Cardiac fibroblast (primary cell): ENCODE measurements at places on chromosomes 4 and X.

DNA sequence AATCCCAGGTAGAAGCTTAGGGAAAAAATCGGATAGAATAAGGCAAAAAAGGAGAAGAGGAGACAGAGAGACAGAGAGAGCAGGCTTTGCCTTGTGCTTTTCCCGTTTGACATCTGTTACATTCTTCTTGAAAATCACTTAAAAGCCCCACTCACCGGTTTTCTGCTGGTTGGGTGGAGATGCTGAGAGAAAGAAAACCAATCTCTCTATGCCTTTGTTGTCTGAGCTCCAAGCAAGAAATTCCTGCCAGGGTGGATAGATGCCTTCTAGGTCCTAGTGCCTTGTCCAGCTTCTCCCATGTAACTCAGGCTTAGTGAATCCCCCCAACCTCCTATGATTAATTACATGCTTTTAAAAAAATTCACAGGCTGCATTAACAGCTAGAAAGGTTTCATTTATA, at the start of gene DCX:
DCX (minus strand) TSS at position 210 of the 400 bp plus-strand sequence. CDS start 1,794 bp downstream, outside the sequence.
- no peak for DNase-seq

DNA sequence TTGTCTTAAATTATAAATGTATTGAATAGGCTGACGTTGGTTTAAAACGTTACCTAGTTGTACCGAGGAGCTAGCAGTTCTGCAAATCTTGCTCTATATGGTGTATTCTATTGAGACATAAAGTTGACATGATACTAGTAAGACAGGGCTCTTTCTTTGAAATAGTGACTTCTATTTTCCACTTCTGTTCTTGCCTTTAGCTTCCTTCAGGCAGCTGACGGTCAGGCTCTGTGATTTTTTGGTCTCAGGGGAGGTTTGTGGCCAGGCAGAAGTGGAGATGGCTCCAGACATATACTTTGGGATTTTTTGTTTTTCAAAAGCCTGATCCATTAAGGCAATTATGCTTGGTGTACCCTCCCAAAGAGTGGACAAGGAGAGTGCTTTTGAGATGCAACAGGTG, 95.2 kb downstream of the SLC34A2 start:
- DNase-seq: no peak

DNA sequence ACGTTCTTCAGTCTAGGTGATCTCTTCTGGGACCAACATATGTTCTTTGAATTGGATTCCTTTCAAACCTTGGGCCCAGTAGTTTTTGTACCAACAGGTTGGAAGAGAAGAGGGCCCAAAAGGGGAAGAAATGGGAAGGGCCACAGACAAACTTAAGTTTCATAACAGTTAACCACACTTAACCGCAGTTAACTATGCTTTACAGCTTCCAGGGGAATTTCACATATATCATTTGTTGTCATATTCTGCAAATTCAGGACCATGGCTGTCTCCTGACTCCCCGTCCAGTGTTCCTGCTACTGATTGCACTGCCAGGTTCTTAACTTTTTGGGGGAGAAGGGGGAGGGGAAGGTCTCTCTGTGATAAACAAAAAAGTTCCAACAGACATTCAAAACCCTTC, 34.6 kb downstream of the RTL5 start:
- DNase-seq: no peak

DNA sequence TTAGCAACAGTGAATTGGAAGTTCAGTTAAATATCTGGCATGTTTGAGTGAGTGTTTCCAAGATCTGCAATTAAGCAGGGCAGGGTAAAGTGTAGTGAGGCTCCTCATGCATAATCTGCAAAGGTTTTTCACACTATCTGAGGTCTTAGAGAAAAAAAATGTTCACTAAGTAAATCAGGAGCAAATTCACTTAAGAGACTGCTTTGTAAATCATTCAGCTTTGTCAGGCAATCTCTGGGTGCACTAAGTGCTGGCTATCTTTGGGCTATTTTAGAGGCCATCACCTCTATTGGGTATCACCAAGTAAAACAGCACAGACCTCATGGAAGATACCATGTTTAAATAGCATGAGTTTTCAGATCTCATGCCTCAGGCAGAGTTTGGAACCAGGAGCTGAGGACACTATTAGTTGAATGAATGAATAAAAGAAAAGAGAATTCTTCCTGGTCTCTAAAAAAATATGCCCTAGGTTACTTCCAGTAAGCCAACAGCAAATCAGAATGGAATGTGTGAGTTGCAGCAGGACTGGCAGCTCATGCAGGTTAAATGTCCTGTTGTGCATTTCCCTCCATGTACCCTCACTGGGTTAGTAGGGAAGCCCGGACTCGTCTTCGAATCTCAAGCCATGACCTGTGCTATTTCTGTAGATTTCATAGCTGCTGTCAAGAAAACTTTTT, 195.3 kb downstream of the KCNIP4 start:
- no peak for DNase-seq

GRCh38 chrX:70176938-70177533, at the start of gene DGAT2L6:
DGAT2L6 (plus strand) TSS chrX:70177483; CDS start chrX:70177583, 100 bp downstream.
- no peak for DNase-seq

DNA sequence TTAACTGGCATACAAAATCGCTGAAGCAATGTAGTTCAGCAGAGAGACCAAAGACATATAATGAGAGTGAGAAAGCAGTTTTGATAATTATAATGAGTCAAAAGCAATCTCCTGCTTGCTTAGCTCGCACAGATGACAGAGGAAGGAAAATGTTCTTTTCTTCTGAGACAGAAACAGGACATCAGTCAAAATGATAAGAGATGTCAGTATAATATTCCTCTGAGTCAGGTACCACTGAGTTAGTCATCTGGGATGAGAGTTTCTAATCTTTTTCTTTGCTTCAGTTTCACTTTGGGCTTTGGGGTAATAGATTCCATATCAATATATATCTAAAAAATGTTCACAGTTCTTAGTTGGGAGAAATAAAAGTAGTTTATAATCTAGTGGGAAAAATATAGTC, 387.2 kb downstream of the PCDH7 start:
- DNase-seq: no peak

DNA sequence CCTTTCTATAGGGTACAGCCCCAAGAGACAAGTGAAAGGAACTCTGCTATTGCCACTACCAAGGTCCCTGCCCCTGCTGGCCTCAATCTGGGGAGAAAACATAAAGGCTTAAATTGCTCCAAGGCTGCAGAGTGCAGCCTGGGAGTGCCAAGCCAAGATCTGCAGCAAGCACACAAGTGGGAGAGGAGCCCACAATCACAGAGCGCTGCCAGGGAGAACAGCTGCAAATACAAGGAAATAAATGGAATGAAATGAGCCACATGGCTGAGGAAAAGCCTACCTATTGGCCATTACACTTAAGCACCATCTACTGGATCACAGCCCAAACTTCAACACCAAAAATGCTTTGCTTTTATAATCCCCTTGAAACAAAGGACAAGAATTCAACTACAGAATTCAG, 582.4 kb downstream of the FAM133A start:
- DNase-seq: no peak

- peak; percentile 40 for DNase-seq
Measured at GRCh38 chr4:67549123-67549522, 3.8 kb upstream of the CENPC start.

- DNase-seq: no peak
Measured at GRCh38 chrX:123277821-123278220, 93.7 kb downstream of the GRIA3 start.

GRCh38 chrX:38649221-38649620, 87.9 kb downstream of the TSPAN7 start:
- no peak for DNase-seq

GRCh38 chrX:57929373-57929772, 19.1 kb upstream of the ZXDA start:
- peak; percentile 48 for DNase-seq

- no peak for DNase-seq
Measured at GRCh38 chrX:66013194-66013816, 26.6 kb downstream of the VSIG4 start.

GRCh38 chrX:24085101-24085500, 30.3 kb downstream of the EIF2S3 start:
- DNase-seq: no peak

GRCh38 chr4:125392694-125393093, 77.9 kb downstream of the FAT4 start:
- DNase-seq: peak; percentile 16

DNA sequence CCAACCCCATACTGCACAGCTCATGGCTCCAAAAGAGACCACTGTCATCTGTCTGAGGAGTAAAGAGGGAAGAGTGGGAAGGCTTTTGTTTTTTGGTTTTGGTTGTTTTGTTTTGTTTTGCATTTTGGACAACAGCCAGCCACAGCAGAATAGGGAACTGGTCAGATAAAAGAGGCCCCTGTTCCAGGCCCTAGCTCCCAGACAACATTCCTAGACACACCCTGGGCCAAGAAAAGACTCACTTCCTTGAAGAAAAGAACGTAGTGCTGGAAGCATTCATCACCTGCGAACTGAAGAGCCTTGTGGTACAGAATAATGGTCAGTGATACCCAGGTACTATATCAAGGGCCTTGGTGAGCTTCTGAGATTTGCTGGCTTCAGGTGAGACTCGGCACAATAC, 619.4 kb upstream of the SPANXN1 start:
- DNase-seq: no peak

DNA sequence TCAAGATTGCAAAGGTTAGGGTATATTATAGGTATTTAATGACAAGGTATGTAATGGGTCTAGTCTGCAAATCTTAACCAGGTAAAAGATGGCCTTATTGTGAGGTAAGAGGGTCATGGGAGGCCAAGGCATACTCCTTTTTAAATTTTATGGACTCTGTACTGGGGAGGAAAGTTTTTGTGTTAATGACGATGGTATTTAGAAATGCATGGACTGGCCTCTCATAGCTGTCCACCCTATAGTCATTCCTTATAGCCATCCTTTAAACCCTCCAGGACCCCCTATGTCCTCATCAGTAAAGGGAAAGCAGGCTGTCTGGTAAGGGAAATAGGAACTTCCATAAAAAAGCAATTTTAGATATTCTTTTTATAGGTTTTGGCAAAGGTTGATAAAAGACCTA, 1.5 kb downstream of the AIMP1 start:
- no peak for DNase-seq

GRCh38 chrX:151825925-151826485, 86.7 kb upstream of the MAGEA4 start:
- peak; percentile 92 for DNase-seq

DNA sequence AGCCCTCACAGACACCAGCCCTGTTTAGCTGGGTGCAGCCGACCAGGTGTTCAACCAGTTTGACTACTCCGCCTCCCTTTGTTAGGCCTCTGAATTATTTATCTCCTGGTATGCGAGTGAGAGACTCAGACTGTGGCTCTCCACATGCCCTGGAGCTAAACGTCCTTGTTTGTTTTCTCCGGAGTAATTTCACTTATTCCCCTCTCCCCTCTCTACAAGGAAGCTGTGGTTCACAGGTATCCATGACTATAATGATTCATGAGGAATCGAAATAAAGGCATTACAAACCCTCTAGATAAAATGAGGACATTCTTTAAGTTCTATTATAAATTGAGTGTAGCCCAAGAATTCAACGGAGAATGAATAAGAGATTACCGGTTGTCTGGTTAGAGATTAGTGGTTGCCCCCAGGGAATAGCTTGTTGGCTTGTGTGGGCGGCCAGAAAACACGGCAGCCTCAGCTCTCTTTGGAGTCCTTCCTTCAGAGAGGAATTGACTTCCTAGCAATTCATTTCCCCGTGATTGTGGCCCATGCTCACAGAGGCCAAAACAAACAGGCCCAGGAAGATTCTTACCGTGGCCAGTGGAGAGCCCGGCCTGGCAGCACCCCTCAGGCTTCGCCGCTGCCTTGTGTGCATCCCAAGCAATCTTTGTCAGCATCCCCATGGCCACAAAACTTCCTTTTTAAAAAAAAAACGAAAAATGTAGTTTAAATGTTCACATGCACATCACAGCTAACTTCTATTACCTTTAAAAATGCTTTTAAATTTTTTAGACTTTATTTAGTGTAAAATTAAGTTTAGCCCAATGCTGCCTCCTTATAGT, 60.2 kb upstream of the CBR4 start:
- peak; percentile 97 for DNase-seq

DNA sequence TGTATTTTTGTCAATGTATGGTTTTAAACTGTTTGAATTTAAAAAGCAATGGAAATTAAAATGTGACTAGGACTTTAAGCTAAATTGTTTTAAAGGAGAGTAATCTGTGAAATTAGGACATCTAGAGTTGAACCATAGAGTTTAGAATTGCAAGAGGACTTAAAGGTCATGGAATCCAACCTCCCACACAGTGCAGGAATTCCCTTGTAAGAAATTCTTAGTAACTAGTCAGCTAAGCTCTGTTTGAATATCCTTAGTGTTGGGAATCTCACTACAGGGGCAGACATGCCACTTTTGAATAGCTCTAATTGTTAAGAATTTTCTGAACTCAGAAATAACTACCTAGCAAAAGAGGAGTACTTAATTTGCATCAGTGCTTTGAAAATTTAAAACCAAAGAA, 292.9 kb downstream of the IL1RAPL1 start:
- peak; percentile 70 for DNase-seq

GRCh38 chr4:119797238-119797894, 168.8 kb upstream of the PDE5A start:
- DNase-seq: no peak

DNA sequence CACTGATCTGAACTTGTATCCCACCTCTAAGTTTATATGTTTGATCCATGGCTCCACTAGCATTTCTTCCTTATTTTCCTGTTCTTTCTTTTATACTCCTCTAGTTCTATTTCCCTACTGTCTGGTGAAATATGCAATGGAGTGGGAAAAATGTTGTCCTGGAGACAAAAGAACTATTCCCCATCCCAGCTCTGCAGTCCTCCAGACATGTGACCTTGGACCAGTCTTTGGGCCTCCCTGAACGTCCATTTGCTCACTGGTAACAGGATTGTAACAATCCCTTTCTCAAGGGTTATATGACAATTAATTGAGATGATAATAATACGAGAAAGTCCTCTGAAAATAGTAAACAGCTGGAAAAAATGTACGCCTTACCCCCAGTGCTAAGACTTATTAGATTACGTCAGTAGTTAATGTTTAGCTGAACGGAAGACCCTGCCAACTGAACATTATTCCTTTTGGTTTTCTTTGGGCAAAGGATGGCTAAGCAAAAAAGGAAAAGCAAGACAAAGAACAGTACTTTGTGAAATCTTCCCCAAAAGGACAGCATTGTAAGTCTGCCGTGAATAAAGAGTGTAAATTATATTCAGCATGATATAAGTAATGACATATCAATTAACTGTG, 302.3 kb upstream of the PPARGC1A start:
- DNase-seq: no peak

GRCh38 chrX:95290455-95290854, 1394.2 kb upstream of the DIAPH2 start:
- DNase-seq: no peak

DNA sequence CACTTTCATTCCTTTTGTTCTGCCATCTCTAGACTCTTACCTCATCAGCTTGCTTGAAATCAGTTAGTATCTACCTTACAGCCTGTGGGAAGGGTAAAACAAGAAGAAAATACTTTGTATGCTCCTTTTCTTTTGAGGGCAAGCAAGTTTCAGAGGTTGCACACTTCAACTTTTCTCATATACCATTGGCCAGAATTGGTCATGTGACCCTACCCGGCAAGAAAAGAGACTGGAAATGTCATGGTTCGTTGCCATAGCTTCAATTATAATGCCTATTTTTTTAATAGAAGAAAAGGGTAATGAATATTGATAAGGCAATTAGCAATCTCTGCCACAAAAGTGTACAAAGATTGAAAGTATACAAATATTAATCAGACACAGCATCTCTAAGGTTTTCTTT, 346.7 kb upstream of the TACR3 start:
- DNase-seq: no peak

GRCh38 chr4:188042191-188042590, 46.6 kb downstream of the ZFP42 start:
- no peak for DNase-seq
